ENCODE measurements at places on chromosomes 1 and 21.
A peak's percentile ranks its signal among the peaks of the same experiment; 100 is the strongest.

DNA sequence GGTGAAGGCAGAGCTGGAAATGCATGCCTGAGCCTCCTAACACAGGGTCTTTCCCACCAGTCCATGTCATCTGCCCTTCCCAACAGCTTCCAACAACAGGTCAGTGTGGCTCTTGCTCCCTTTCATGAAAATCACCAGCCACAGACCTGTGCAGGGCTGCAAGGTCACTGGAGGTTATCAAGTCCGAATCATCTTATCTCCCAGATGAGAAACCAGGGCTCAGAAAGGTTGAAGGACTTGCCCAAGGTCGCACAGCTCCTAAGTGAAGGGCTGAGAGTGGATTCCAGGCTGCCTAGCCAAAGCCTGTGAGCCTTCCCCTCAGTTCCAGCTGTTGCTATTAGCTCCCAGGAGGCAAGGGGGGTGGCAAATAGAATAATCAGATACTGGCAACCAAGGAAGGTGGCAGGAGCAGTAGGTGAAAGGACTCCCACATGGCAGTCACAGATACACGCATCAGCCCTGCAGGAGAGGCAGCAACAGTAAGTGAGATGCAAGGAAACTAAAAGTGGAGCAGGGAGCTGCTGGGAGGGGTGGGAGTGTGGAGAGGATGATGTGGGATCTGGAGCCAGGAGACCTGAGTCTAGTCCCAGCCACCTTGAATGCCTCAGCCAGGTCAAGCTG, 74.2 kb downstream of the SSBP3 start:
- no peak for DNase-seq

DNA sequence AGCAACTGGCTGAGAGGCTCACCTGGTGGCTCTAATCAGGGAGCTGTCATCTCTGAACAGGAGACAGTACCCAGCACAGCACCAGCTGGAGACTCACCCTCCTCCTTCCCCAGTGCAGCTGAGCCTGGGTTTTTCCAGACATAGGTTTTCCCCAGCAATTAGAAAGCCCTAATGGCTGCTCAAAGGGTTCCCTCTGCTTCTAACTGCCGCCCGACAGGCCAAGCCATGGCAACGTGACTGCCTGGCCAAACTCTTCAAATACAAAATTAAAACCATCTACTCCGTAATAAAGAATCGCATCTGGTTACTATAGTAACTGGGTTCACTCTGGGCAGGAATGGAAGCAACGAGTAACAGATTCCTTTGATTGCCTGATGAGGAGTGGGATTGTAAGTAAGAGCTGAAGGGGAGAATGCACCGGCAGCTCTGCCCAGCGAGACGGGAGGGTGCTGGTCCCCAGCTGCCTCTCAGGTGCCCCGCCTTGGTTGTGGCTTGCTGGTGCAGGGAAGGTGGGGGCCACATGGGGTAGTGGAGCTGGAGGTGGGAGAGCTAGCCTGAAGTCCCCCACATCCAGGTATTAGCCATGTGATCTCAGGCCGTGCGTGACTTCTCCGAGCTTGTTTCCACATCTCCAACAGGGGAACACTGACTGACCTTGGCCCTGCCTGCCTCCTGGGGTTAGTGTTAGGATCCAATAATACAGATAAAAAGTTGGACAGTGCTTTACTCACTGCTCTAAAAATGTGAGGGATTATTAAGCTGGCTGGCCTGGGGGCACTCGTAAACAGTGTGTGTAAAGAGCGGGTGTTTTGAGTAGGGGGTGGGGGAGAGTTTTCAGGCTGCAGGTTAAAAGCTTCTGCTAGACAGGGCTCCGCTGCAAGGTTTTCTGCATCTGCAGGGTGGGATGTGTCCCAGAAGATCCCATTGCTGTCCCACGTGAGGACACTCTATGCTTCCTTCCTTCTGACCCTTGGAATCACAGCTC, 94.2 kb downstream of the KCNN3 start:
- no peak for DNase-seq

DNA sequence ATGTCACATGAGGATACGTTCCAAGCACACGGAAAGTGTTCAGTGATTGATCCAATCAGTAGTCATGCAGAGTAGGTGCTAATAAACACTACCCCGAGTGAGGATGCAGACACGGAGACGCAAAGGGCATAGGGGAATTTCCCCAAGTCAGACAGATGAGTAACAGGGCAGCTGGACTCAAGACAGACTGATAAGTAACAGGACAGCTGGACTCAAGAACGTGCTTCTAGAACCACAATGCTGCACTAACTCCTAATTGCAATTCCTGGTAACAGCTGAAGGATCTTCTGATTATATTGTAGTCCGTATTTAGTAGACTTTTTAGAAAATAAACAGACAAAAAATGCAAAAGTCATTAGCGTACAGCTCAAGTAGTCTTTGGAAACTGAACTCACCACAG, 1.9 kb upstream of the OR2T10 start:
- no peak for DNase-seq

DNA sequence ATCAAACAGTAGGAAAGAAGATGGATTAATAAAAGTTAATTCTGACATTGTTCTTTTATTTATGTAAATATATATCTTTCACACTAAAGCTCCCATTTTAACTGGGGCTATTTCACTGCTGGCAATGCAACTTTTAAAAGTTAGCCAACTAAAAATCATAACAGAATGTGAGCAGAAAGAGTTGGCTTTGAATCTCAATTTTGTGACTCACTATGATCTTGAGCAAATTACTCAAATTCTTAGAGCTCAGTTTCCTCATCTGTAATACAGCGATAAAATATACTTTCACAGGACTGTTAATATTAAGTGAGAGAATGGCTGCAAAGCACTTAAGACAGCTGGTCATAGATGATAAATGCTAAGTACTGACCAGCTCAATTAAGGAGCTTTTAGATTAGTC, 10.8 kb downstream of the EFCAB14 start:
- DNase-seq, result no peak

DNA sequence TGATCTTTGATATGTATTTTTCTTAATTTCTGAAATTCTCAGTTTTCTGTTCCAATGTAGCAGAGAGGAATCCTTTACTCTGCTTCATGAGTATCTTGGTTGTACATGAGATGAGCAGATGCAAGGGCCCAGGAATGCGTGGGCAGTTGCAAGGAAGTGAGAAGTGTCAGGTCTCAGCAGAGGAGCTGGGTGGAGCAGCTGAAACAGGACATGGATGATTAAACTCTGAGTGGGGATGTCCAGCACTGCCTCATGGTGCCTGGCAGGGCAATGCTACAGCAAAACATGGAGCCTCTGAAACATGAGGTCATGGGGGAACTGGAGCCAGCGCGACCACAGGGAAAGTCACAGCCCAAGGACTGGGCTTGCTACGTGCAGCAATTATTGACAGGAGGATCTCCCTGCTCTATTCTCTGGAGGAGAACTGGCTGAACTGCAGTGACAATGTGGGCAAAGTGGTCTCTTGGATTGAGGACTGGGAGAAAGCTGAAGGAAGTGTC, 48.4 kb downstream of the COLGALT2 start:
- DNase-seq, result peak; percentile 86

- DNase-seq, result peak; percentile 70
These were observed 136.5 kb downstream of the FGGY start for GRCh38 chr1:59433440-59433813.

DNA sequence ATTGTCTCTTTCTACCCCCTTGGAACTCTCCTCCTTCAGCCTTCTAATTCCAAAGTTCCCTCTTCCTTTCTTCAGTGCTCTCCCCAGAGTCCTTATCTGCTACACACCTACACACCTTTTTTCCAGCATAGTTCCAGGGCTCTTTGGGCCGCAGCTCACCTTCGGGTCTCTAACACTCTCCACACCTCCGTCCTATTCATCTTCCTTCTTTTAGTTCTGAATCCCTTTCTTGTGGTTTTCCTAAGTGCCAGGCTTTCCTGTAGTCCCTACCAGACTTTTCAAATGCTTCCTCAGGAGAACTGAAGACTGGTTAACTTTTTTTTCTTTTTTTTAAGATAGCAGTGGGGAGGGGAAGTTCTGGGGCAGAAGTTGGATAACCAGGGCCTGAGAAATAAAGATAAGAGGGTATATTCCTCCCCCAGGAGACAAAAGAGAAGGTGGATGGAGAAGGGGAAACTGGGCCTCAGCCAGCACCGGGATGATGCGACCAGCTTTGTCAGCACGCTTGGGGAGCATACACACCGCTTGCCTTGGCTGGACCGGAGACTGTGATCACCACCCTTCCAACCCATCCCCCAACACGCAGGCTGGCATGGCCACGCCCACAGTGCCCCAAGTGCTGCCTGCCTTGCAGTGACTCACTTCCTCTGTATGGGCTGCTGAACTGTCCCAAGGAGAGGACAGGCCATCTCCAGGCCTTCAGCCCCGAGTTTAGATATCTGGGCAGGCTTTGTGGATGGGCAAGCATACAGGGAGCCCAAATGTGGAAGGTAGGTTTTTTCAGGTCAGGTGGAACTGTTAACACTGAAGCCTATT, 2.5 kb upstream of the CERS2 start:
- peak; percentile 76 for DNase-seq

GRCh38 chr1:11518791-11519628, 40.1 kb downstream of the DISP3 start:
- DNase-seq, result no peak

DNA sequence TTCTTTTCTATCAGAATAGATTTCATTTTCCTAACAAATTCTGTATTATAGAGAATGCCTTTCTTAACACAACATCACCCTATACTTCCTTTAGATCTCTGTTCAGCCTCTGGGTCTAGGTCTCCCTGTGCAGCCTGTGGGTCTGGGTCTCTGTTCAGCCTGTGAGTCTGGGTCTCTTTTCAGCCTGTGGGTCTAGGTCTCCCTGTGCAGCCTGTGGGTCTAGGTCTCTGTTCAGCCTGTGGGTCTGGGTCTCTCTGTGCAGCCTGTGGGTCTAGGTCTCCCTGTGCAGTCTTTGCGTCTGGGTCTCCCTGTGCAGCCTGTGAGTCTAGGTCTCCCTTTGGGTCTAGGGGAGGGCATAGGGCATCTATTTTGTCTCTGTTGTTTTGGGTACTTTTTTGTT, 59.6 kb upstream of the DIP2A start:
- no peak for DNase-seq

- DNase-seq, result peak; percentile 83
These were observed 41.3 kb upstream of the GNG12 start for GRCh38 chr1:67874501-67875111.

All from fibroblast of skin of back (primary cell).